Skin of body (tissue), 3 donors: ENCODE measurements at places on chromosomes 4 and X. TPM values are rescaled to one million over a fixed set of nuclear protein-coding genes. Genes with fewer than 3 reads are reported as not detected.

DNA sequence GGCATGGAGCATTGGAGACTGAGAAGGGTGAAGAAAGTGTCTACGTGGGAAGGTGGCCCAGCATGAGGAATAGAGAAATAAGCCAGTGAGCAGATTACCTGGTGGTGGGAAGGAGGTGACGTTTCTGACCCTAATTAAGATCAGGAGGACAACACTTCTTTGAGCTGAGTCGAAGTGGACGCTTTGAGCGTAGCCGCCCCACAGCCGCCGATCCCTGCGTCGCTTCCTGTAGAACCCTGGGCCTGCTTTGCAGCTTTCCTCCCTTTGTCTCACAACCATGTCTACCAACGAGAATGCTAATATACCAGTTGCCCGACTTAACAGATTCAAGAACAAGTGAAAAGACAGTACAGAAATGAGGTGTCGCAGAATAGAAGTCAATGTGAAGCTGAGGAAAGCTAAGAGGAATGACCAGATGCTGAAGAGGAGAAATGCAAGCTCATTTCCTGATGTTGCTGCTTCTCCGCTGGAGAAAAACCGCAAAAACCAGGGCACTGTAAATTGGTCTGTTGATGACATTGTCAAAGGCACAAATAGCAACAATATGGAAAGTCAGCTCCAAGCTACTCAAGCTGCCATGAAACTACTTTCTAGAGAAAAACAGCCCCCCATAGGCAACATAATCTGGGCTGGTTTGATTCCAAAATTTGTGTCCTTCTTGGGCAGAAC is 6.4 kb upstream of the ANTXR2 start:
- DNase-seq: no peak

Gene DNAAF6
- total RNA-seq: not detected

DNA sequence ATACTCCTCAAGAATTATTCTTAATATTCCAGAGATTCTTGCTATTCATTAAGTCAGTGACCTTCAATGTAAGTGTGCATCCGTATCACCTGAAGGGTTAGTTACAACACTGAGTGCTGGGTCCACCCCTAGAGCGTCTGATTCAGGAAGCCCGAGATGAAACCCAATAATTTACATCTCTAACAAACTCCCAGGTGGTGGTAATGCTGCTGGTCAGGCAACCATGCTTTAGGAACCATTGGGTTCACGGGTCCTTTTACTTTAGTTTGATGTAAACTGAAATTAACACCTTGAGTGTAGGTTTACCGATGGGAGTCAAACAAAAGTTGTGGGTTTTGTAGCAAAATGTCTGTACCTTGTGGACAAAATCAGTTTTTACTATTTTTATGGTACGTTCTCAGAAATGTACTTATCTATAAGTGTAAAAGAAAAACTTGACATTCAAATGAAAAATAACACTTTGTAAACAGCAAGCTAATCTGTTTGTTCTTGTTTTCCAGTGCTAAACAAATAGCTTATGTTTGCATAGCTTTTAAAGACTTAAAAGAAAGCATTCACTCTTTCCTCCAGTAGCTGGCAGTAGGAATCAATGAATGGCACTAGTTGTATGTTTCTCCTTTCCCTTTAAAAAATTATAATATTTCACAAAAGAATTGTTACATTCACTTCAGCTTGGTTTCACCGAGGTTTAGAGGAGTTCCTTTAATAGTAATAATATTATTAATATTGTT is 32.7 kb downstream of the ACE2 start:
- no peak for DNase-seq

Gene AADAT
- 8.1 TPM for total RNA-seq

Gene SMIM31
- total RNA-seq: not detected

Gene OPRPN
- total RNA-seq: not detected

Gene IL1RAPL2
- 1.8 TPM for total RNA-seq

- DNase-seq: no peak
These were observed 14.5 kb downstream of the L1CAM start for GRCh38 chrX:153871451-153871850.

Gene MAGEC1
- total RNA-seq: not detected

GRCh38 chrX:138648568-138648967 is 62.9 kb downstream of the FGF13 start:
- no peak for DNase-seq

Gene SUPT20HL2
- not detected for total RNA-seq

DNA sequence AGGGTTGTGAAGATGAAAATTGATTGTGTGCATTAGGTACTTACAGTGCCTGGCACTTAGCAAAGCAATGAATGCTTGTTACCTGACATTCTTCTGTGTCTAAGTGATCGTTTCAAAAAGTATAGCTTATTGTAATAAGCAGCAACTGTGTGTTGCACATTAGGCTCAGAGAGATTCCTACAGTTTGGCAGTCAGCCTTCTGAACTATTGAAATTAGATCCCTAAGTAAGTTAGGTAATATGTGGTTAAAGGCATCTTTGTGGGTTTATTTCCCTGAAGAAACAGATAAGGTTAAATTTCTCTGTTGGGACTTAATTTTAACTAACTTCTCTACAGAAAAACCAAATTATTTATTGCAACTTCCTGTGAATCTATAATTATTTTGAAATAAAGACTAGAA is 93.4 kb downstream of the REPS2 start:
- DNase-seq: no peak

- DNase-seq: peak; percentile 50
These were observed 944 bp downstream of the FUNDC2 start for GRCh38 chrX:155027509-155028066.

GRCh38 chrX:120378570-120378969 is 16.7 kb downstream of the ATP1B4 start:
- no peak for DNase-seq

Gene CXCL11
- 0.49 TPM for total RNA-seq

Gene ATP1B4
- total RNA-seq: 25.9 TPM

Gene SRPX2
- total RNA-seq: 11.2 TPM

GRCh38 chrX:7680181-7680580 is 162.8 kb upstream of the VCX start:
- DNase-seq: no peak

Gene DNASE1L1
- 10.8 TPM for total RNA-seq

GRCh38 chr4:137677863-137678262 is 145.6 kb upstream of the PCDH18 start:
- no peak for DNase-seq

DNA sequence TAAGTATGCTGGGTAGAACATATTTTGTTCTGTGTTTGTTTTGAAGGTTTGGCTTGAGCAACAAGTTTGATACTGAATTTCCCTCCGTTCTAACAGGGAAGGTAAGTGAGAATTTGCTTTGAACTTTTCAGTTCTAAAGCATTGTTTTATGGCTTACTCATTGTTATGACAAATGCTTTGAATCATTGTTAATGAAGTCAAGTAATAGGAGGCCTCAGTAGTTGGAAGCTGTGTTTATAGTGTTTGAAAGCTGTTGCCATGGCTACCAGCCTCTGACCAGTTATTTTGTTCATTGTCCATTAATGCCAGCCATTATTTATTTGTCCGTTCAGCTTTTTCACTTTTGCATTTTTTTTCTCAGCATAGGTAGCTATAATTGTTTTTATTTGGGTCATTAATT is 14.4 kb downstream of the CHIC1 start:
- DNase-seq: no peak

GRCh38 chr4:145773581-145774234 is 93.8 kb downstream of the C4orf51 start:
- no peak for DNase-seq

Gene SPIN2B
- 10.9 TPM for total RNA-seq

DNA sequence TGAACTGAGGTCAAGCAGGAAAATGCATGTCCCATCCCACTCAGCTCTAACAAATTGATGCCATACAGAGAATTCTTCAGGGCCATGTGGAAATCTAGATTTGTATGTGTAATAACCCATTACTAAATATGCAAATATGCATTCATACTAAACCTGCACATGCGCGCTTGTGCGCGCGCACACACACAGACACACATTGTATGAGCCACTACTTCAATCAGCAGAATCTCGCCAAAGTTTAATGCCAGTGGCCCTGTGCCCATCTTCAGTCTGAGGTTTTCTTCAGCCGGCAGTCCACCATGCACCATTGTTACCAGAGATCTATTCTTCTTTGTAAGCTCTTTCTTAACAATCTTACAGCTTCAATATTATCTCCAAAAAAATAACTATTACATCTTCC is 276.4 kb downstream of the PDGFC start:
- no peak for DNase-seq

GRCh38 chrX:15373976-15374375 is 10.2 kb downstream of the VEGFD start:
- peak; percentile 69 for DNase-seq

DNA sequence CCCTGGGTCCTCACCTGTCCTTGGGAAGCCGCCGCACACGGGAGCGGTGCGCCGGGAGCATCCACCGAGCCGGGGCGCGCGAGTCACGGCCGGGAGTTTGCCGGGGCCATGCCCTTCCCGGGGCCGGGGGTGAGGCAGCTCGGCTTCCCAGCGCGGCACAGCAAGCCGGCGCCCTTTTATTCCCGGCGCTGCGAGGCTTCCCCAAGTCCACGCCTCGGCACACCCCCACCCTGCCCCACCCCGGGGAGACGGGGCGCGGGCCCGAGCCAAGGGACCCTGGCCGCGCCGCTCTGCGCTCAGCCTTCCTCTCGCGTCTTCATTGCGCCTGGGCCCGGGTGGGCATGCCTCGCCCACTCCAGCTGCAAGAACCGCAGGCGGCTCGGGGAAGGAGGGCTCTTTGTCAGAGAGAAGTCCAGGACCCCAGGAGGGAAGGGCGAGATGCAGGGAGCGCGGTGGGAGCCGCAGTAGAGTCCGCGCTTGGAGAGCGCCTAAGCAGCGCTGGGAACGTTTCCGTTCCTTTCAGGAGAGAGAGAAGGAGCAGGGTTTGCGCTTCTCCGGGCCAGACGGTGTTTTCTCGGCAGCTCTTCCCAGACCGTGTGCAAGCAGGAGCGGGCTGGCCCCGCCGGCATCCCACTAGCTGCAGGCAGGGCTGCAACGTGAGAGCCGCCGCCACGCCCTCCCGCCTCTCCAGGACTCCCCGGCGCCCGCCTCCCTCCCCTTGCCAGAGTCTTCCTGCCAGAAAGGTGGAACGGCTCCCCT is at the start of gene MXRA5:
MXRA5 (minus strand) TSS at position 152 of the 759 bp plus-strand sequence. CDS start 2,819 bp downstream, outside the sequence.
- DNase-seq: peak; percentile 32

Gene PPBP
- 12.4 TPM for total RNA-seq

DNA sequence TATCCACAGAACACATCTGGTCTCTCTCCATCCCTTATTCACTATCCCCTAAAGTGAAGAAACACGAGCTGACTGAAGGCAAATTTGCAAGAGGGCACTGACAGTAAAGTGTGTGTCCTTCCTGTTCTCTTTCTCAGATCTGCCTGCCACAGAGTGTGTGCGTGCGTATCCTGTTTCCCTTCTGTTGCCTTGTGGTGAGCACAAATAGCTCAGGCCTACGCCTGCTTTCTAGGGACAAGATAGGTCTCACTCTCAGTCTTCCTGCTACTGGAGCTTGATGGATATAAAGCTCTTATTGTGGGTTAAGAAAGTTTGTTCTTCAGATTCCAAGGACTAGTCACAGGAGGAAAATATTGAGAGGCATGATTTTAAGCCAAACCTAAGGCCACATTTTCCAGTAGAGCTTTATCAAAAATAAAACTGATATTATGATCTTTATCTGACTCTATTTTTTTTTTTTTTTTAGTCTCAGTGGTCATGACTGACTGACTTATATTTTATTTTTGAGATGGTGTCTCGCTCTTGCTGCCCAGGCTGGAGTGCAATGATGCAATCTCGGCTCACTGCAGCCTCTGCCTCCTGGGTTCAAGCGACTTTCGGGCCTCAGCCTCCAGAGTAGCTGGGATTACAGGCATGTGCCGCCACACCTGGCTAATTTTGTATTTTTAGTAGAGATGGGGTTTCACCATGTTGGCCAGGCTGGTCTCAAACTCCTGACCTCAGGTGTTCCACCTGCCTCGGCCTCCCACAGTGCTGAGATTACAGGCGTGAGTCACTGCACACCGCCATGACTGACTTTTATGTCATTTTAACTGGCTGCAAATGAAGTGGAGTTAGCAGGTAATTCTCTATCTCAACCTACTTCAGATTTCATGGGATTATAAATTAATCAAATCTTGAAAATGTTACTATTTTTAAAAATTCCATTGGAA is 140.3 kb upstream of the SH3RF1 start:
- peak; percentile 74 for DNase-seq

DNA sequence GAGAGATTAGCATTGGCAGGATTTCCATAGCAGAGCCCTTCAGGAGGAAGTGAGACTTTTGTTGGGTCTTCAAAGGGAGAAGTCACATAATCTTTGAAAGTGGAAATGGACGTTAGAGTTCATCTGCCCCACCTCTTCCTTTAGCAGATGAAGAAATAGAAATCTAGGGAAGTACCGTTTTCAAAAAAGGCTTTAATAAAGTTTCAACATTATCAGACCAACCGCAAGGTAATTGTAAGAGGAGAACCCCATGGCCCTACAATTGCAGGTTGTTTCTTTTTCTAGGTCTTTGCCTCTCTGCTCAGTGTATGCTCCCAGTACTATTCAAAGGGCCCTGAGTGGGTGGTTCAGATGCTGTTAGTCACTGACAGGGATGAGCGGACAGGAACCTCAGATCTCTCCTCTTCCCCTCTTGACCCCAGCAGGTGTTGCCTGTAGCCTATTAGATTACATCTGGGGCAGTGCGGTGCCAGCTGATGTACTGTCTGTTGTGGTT is 48.6 kb upstream of the AP1S2 start:
- no peak for DNase-seq

GRCh38 chr4:87005690-87006425 is 71.0 kb downstream of the AFF1 start:
- DNase-seq: no peak

GRCh38 chr4:3838437-3839380 is 72.5 kb downstream of the ADRA2C start:
- no peak for DNase-seq

GRCh38 chrX:124863303-124863702 is 456.4 kb upstream of the TEX13C start:
- DNase-seq: no peak

GRCh38 chr4:127920521-127920920 is 39.8 kb downstream of the PLK4 start:
- no peak for DNase-seq

DNA sequence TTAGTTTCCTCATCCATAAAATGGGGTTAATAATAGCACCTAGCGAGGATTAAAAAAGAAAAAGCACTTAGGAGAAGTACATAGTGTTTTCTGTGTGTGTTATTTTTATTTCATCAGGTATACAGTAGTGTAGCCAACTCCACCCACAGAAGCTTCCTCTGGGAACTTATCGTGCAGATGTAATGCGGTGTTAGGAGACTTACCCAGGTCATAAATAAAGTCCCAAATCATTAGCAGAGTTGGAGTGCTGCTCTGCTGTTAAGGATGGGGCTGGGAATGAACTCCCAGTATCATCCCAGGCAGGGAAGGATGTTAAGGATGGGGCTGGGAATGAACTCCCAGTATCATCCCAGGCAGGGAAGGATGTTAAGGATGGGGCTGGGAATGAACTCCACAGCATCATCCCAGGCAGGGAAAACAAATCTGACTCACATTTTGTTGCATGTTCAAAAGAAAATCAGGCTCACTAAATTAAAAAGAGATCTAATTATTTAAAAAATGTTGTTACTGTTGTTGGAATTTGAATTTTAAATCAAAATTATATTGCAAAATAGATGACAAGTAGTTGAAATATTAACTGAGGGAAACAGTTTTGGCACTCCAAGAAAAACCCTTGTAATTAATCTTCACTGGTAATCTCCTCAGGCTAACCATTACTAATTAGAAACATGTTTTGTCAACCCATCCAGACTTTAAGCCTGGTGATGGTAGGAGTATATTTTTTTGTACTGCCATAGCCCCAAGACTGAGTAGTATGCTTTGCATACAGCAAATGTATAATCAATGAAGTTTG is 10.2 kb upstream of the SFRP2 start:
- DNase-seq: no peak
